ENCODE measurements at places on chromosomes 5 and 9.
A peak's percentile ranks its signal among the peaks of the same experiment; 100 is the strongest.

GRCh38 chr5:5983261-5983980, 394.9 kb downstream of the MED10 start:
- DNase-seq, result no peak

DNA sequence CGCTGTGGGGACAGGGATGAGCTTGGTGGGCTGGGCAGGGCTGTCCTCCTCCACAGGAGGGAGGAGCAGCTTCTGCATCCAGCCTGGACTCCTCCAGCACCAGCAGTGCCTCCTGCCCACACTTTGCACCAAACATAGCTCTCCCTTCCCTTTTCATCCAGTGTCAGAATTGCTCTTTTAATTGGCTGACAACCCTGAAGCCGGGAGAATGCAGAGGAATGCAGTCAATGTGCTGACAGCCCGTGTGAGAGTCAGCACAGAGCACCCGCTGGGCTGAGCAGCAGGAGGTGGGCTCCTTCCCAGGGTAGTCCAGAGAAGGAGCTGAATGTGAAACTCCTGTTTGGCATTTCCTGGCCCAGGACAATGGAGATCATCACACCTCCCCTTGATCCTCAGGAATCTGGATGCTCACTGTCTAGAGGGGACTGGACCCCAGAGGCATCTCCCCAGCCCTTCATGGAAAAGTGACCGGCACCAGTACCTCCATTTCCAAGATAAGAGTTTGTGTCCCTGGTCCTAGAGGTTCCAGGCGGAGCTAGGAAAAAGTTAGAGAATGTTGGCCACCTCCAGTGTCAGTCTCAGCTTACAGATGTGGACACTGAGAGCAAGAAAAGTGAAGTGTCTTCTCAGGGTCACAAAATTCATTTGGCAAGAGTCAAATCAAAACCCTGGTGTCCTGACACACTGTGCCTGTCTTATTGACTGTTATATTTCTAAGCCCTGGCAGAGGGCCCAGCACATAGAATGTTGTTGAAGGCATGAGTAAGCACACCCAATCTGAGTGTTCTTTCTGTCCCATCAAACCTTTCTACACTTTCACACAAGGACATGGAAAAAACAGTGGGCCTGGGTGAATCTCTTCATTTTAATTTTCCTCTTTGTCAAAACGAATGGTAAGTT, 202.1 kb downstream of the SNX18 start:
- DNase-seq, result no peak

DNA sequence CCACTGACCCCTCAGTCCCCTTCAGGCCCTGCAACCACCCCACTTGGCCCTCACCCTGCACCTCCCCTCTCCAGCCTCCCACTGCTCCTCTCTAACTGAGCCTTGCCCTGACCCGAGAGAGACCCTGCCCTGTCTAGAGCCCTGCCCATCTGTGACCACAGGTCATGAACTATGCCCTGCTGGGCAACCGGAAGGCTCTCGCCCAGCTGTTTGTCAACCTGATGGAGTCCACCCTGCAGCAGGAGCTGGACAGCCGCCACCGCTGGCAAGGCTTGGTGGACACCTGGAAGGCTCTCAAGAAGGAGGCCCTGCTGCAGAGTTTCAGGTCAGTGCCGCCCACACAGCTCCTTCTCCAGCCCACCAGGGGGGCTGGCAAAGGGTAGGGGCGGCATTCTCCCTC, 9.4 kb downstream of the CCDC180 start:
- no peak for DNase-seq

GRCh38 chr5:82624062-82624461, 345.9 kb upstream of the RPS23 start:
- no peak for DNase-seq

- no peak for DNase-seq
These were observed 19.8 kb downstream of the GABBR2 start for GRCh38 chr9:98688710-98689495.

DNA sequence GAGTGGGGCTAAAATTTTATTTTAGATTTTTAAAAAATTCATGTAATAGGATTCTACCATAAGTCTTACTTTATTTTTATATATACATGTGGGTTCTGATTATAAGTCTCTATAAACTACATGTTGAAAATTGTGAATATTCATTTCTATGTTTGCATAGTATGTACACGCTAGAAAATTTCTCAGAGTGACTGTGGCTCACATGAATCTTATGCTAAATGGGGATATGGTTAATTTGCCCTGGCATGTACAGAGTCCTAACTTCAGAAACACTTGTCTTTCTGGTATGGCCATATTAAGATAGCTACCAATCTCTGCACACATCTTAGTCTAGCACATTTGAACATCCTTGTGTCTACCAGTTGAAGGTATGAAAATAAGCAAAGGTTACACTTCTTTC, 154.8 kb downstream of the FBXL7 start:
- no peak for DNase-seq

DNA sequence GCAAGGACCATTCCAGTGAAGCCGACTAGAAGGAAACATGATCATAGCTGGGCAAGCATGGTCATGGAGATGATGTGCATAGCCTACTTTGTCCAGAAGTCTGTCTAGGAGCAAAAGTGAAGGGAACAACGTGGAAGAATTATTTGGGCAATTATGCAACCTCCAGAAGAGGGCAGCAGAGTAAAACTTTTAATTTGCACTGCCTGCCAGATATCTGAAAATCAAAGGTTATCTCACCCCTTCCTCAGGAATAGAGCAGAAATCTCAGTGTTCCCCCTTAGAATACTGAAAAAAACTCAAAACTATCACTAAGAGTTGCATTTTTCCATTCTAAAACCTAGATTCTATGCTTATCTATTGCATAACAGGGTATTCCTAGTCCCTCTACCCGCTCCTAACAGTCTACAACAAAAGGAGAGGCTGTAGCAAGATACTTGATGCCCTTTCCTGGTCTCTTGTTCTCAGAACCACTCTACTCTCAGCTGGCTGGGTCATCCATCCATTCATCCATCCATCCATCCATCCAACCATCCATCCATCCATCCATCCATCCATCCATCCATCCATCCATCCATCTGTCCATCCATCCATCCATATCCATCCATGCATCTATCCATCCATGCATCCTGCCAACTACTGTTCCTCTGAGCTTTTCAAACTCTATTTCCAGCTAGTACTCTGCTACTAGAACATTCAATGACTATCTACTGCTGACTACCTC, 8.4 kb upstream of the SETD9 start:
- DNase-seq, result no peak

DNA sequence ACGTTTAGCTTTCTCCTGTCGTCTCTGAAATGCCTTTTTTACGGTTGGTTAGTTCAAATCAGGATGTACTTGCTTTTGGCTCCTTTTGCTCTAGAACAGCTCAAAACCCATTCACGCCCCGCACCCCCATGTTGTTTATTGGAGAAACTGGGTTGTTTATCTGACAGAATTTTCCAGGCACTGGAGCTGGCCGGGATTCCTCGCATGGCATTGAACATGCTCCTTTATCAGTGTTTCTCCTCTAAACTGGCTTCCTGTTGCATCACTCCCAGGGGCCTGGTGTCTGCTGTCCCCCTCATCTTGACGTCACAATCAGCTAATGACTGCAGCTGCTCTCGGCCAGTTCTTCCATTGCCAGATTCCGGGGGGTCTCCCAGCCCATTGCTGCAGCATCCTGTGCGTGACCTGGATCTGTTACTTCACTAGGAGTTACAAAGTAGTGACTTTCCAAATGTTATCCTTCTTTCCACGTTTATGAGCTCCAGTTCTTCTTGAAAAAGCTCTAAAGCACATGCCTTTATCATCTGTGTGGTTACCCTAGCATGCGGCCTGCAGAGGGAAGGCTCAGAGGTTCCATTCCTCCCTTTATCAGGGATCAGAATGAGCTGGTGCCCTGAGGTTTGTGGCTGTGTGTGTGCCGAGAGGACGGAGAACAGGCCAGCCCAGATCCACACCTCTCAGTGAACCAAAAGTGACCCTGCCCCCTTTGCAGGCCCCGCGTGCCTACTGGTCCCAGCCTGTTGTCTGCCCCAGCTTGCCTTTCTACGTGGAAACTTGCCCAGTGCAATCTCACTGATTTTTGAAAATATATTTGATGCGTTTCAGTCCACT, 27.5 kb downstream of the FAM163B start:
- DNase-seq, result no peak

GRCh38 chr9:99118782-99119466, 14.0 kb downstream of the TGFBR1 start:
- no peak for DNase-seq

DNA sequence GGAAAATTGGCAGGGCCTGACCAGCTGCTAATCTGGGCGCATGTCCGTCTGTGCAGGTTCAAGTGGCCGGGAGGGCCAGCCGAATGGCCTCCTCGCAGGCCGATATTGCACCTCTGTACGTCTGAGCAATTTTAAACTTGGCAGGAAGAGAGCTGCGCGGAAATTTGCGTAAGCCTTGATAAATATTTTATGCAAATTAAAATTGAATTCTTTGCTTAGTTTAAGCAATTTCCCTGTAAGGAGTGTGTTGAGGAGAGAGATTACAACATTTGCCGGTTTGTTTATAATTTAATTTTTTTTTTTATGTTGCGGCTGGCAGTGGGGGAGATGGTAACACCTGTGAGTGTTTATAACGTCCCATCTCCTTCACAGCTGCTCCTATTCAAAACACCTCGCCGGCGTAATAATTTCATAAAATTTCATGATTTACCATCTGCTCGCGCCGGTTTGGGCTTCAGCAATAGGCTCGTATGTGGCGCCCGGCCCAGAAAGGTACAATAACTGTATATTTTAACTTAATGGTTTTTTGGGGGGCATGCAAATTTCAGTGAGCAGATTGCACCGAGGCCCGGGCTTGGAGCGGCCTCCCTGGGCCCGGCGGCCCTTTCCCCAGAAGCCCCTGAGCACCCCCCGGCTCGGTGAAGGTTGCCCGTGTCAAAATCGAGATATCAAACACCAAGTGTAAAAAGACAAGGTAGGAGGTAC, 269.4 kb upstream of the MVB12B start:
- no peak for DNase-seq

DNA sequence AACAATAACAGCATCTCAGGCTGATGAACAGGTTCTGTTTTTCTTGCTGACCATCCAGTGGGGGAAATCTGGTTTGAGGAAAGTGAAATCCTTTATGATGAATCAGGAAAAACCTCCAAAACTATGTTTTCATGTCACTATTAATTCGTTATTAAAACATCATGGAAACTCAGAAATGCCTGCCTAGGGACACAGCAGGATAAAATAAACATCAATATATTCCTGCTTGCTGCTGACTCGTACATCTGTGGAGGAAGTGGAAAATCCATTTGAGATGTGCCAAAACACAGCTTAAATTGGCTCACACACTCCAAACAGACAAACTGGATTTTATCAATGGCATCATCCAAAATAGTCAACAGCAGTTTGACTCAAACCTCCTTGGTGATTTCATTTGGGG, 53.0 kb downstream of the TEK start:
- DNase-seq, result no peak

DNA sequence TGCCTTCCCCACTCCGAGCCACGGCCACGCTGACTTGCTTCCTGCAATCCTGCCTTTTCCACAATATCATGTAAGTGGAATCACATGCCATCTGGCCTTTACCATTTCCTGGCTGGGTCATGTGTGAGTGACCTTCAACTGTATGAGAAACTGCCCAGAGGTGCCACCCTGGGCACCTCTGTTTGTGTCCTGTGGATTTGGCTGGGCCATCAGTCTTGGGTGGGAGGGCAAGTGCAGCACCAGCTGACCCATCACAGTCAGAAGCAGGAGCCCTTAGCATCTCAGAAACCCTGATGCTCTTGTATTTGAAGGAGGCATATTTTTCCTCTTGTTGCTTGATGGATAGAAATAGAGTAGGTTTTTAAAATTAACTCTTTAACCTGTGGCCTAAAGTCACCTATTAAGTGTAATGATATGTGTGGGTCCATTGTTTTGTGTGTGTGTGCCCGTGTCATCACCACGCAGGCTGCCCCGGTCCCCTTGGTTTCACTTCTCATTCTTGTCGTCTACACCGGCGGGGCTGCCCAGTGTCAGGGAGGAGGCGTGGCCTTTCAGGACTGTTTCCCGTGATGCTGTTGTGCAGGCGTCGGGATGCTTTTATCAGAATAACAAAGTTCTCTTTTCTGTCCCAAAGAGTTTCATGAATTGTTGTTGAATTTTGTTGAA, 52.1 kb upstream of the CACNA1B start:
- no peak for DNase-seq

- DNase-seq, result no peak
These were observed 54.6 kb downstream of the FGF10 start for GRCh38 chr5:44334622-44335021.

DNA sequence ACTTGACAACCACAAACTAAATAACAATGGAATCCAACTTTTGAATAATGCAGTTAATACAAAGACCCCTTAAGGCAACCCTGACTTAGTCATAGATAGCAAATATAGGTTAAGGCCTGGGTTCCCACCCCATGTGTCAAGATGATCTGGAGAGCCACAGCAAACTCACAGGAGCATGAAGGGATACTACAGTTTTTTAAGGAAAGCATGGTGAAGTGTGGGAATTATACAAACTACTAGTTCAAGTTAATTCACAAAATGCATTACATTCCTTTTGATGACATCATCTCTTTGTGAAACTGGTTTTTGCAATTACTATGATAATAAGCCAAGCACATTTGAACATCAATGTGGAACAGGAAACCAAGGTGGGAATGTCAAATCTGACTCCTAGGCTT, 50.6 kb downstream of the LHFPL2 start:
- no peak for DNase-seq

GRCh38 chr5:76402886-76403765, at the start of gene IQGAP2:
Gene IQGAP2 (plus strand): TSS chr5:76403285. CDS start chr5:76403546, 261 bp downstream.
- peak; percentile 54 for DNase-seq

DNA sequence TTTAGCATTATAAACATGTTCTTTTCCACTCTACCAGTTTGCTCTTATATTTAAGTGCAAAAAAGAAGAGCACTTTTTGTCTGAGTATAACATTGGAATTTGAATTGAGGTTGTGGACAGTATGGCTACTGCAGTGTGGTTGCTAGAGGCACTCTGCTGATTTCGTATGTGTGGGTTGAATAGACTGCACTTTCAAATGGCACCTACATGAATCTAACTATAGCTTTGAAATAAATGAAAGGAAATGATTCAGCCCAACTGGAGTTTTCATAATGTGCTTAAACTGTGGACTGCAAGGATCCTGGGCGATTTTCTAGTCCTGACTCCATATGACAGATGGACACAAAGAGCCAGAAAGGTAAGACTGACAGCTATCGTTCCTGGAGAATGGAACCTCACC, 657.6 kb upstream of the RIOK2 start:
- DNase-seq, result no peak

- no peak for DNase-seq
These were observed 136.1 kb downstream of the MARCHF11 start for GRCh38 chr5:16043349-16043965.

All from esophagus squamous epithelium (tissue), 5 donors.